A549 treated with Mapracorat at 1 μM for 4 hours (cell line): ENCODE measurements at places on chromosomes 16 and 17. TPM values are rescaled to one million over a fixed set of nuclear protein-coding genes. Genes with fewer than 3 reads are reported as not detected.

Gene USP31
- 11.0 to 14.7 TPM (median 13.4 TPM) in 5 replicates for total RNA-seq

Gene CNOT1
- 110 to 166 TPM (median 122 TPM) in 5 replicates for total RNA-seq

Gene ARL5C
- not detected in 5 replicates for total RNA-seq

Gene RND2
- 0.11 to 0.19 TPM (median 0.16 TPM) in 5 replicates for total RNA-seq

Gene CSF3
- 0.18 to 0.97 TPM (median 0.53 TPM) in 5 replicates for total RNA-seq

Gene CETP
- total RNA-seq = not detected in 5 replicates

Gene LPO
- not detected in 5 replicates for total RNA-seq

Gene OTOP2
- 0.08 to 0.10 TPM in 2 of 5 replicates, not detected in the others for total RNA-seq

Gene SMIM36
- not detected in 5 replicates for total RNA-seq

Gene SLC12A3
- total RNA-seq = not detected in 5 replicates

Gene PPP1R27
- 0.09 to 0.39 TPM (median 0.19 TPM) in 3 of 5 replicates, not detected in the others for total RNA-seq

Gene TMIGD1
- total RNA-seq = not detected in 5 replicates

Gene ATPAF2
- total RNA-seq = 24.7 to 31.8 TPM (median 29.8 TPM) in 5 replicates

Gene JPT2
- 167 to 196 TPM (median 178 TPM) in 5 replicates for total RNA-seq

Gene ZNF423
- total RNA-seq = 0.05 to 0.29 TPM (median 0.08 TPM) in 5 replicates

Gene CBX8
- total RNA-seq = 9.4 to 18.3 TPM (median 16.9 TPM) in 5 replicates

Gene TBC1D16
- 7.7 to 11.8 TPM (median 11.8 TPM) in 5 replicates for total RNA-seq

Gene SMG6
- total RNA-seq = 20.1 to 27.2 TPM (median 22.9 TPM) in 5 replicates

Gene SCIMP
- total RNA-seq = not detected in 5 replicates

Gene ASPA
- total RNA-seq = not detected in 5 replicates

Gene MYH1
- total RNA-seq = not detected in 5 replicates

Gene UBN1
- 23.7 to 29.7 TPM (median 27.9 TPM) in 5 replicates for total RNA-seq

Gene PABPN1L
- not detected in 5 replicates for total RNA-seq

Gene GAST
- total RNA-seq = 0.44 to 0.49 TPM in 2 of 5 replicates, not detected in the others

Gene CHRNE
- 0.10 TPM in 1 of 5 replicates, not detected in the others for total RNA-seq

Gene CACNG3
- total RNA-seq = not detected in 5 replicates

Gene ITGA3
- 379 to 446 TPM (median 427 TPM) in 5 replicates for total RNA-seq

Gene PIK3R6
- total RNA-seq = not detected in 5 replicates

Gene ASPHD1
- total RNA-seq = 15.1 to 26.3 TPM (median 23.9 TPM) in 5 replicates

Gene KRTAP4-4
- total RNA-seq = not detected in 5 replicates

Gene THOC6
- 24.3 to 38.0 TPM (median 32.1 TPM) in 5 replicates for total RNA-seq

Gene CTCF
- 32.0 to 34.9 TPM (median 33.5 TPM) in 5 replicates for total RNA-seq

Gene CHD9NB
- total RNA-seq = 1.1 to 1.3 TPM (median 1.2 TPM) in 5 replicates

Gene KRT20
- total RNA-seq = 0.17 to 0.45 TPM (median 0.26 TPM) in 5 replicates

Gene TSPOAP1
- total RNA-seq = not detected in 5 replicates

Gene EMC6
- total RNA-seq = 102 to 161 TPM (median 154 TPM) in 5 replicates

Gene ST3GAL2
- total RNA-seq = 18.2 to 24.9 TPM (median 22.9 TPM) in 5 replicates

Gene NLE1
- total RNA-seq = 28.1 to 37.8 TPM (median 35.5 TPM) in 5 replicates

Gene TMEM132E
- not detected in 5 replicates for total RNA-seq

Gene AATK
- 0.25 to 0.65 TPM (median 0.33 TPM) in 5 replicates for total RNA-seq

Gene HIRIP3
- 14.3 to 16.5 TPM (median 15.6 TPM) in 5 replicates for total RNA-seq

Gene NPIPA5
- 0.39 to 1.9 TPM (median 0.44 TPM) in 3 of 5 replicates, not detected in the others for total RNA-seq

Gene FNDC8
- total RNA-seq = 0.10 to 0.28 TPM (median 0.10 TPM) in 3 of 5 replicates, not detected in the others

Gene KRT27
- 0.19 TPM in 1 of 5 replicates, not detected in the others for total RNA-seq

Gene MYH8
- total RNA-seq = not detected in 5 replicates

Gene KCNH6
- not detected in 5 replicates for total RNA-seq

Gene CFAP97D1
- not detected in 5 replicates for total RNA-seq

Gene SLFN12L
- total RNA-seq = 0.07 TPM in 1 of 5 replicates, not detected in the others

Gene BRICD5
- total RNA-seq = 2.6 to 6.1 TPM (median 5.7 TPM) in 5 replicates

Gene CACNB1
- 4.8 to 6.9 TPM (median 6.2 TPM) in 5 replicates for total RNA-seq

Gene ITGB3
- total RNA-seq = 2.2 to 5.5 TPM (median 4.4 TPM) in 5 replicates

Gene DPEP1
- 0.55 to 1.6 TPM (median 1.6 TPM) in 5 replicates for total RNA-seq

Gene CTF1
- total RNA-seq = 0.11 to 0.39 TPM (median 0.15 TPM) in 5 replicates

Gene GNAO1
- total RNA-seq = 0.40 to 0.88 TPM (median 0.63 TPM) in 5 replicates
